ENCODE measurements at places on chromosomes 1 and 21.

DNA sequence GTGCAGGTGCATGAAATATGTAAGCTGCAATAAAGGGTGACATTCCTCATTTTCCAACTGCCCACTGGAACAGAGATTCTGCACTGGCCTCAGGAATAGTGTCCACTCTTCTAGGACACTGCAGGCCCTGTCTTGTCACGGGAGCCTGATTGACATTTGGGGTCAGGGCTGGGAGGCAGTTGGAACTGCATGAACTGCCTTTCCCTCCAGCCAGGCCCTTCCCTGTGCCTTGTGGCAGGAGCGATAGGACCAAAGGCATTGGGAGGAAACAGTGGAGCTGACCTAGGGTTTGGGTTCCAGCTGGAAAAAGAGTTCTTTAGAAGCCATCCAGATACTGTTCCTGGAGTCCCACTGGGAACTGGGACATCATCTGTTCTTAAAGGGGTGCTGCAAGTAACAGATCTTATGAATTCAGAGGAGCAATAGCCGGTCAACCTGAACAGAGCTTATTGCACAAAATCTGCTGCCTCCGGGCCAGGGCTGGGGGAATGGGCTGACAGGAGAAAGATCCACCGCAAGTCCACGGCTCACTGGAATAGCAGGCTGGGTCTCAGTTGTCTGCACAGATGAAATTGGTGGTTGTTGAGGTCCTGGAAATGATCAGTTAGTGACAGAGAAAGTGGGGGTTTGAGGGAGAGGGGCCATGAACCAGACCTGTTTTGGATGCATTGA, 451.7 kb downstream of the CAMTA1 start:
- no peak for DNase-seq

GRCh38 chr1:100414693-100415497, 62.6 kb downstream of the CDC14A start:
- no peak for DNase-seq

DNA sequence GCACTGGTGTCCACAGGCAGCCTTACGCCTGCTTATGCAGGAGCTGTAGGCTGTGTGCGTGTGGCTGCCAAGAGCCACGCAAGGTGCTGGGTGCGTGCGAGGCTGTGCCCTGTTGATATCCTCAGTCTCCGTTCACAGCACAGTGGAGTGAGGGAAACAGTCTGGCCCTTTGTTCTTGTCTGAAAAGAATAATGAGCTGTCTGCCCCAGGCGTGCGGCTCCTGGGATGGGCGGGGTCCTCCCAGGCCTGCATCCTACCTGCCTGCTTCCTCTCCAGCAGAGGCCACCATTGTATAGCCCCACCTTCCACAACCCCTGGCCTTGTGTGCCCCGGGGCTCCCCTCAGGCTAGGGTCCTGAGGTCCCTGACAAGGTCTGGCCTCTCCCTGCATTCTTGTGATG, 47.0 kb upstream of the KDM4A start:
- DNase-seq, result no peak

DNA sequence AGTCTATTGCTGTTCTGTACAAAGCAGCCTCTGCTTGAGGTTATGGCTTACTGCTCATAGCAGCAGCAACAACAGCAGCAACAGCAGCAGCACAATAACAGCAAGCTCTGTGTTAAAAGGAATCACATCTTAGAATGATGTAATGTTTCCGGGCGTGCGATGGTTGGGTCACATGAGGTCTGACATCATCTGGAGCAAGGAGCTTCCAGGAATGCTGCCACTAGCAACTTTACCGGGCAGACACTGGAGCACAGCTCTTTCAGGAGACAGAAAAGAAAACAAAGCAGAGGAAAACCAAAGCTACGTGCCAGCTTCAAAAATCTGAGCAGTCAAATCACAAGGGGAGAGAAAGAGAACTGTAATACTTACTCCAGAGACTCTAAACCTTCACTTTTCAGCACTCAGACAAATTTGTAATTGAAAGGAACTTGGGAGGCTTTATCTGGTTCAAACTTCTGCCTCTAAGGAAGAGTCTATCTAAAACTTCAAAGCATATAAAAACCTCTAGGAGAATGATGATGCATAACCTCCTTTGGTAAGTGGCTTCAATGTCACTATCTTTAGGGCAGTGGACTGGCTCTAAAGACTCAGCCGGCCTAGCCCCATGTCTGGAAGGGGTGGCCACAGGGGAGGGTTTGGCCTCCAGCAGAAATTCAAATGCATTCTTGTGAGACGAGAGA, 28.3 kb upstream of the RAB3GAP2 start:
- peak; percentile 80 for DNase-seq

GRCh38 chr1:10803971-10804820, 7.8 kb upstream of the CASZ1 start:
- no peak for DNase-seq

GRCh38 chr1:208269338-208269666, 25.1 kb upstream of the PLXNA2 start:
- DNase-seq, result no peak

- no peak for DNase-seq
Measured at GRCh38 chr1:33089457-33089856, 8.5 kb downstream of the AZIN2 start.

GRCh38 chr1:231690059-231690458, 63.5 kb downstream of the DISC1 start:
- DNase-seq, result no peak

DNA sequence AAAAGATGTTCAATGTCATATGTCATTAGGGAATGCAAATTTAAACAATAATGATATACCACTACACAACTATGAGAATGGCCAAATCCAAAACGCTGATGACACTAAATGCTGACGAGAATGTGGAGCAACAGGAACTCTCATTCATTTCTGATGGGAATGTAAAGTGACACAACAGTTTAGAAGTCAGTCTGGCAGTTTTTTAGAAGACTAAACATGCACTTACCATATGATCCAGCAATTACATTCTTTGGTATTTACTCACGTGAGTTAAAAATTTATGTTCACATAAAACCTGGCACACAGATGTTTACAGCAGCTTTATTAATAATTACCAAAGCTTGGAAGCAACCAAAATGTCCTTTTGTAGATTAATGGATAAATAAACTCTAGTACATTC, 110.4 kb upstream of the C1orf21 start:
- no peak for DNase-seq

- no peak for DNase-seq
Measured at GRCh38 chr1:186780076-186780475, 48.7 kb upstream of the PLA2G4A start.

DNA sequence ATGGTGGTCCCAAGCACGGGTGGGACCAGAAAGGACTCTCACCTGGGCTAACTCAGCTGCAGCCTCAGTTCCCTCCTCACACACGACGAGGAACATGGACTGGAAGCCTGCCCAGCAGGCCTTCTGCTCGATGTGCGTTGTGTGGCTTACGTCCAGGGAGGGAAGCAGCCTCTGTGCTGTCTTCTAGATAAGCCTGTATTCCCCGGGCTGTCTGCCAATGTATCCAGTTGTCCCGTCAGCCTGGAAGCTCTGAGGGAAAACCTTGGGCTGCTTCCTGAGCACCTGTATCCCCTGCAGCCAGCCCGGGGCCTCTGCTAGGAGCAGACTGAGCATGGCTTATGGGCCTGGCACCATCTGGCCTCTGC, 10.5 kb downstream of the PCSK9 start:
- DNase-seq, result no peak

DNA sequence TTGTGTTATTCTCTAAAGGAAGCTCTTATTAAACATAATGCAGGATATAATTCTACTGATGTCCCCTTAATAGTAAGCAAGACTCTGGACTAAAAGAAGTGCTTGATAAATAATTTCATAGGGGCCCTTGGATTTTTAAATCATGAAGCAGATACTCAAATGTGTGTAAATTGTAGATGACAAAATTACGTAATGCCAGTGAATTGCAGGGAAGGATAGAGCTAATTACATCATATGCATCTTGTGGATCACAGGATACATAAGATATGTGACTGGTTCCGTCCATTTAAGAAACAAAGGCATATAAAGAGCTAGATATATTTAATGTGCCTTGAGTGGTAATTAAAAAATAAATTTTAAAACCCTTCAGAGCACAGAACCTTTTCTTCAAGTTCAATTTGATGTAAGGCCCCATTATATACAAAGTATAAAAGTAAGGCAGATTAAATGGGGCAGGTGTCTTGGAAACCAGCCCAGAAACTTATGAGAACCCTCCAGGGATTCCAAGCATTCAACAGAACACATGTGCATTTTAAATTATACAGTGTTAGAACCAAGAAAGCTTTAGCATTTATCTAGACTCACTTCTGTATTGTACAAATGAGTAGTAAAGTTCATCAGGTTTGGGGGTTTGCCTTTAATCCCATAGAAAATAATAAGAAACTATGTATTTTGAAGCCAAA, 190.4 kb downstream of the NCAM2 start:
- no peak for DNase-seq

- DNase-seq, result no peak
Measured at GRCh38 chr21:38848187-38848609, 42.5 kb downstream of the ETS2 start.

DNA sequence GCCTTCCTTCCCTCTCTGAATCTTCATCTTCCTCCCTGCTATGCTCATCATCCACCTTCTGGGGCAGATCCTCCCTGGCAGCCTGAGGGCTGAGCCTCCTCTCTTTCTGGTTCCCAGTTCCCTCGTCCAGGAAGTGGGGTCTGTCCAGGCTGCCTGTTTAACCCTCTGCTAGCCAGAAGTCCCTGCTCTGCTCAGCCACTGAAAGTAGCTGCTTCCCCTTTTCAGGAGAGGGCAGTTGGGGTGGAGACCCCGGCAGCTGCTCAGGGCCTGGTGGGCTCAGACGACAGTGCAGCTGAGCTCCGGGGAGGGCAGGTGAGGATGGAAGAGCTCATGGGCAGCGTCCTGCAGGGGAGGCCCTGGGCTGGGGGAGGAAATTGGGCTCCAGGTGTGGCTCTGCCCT, 43.1 kb upstream of the ETV3 start:
- DNase-seq, result no peak

GRCh38 chr1:24963099-24963872, 33.2 kb upstream of the RUNX3 start:
- no peak for DNase-seq

- no peak for DNase-seq
Measured at GRCh38 chr1:87718241-87718950, 389.7 kb downstream of the LMO4 start.

- DNase-seq, result no peak
Measured at GRCh38 chr1:31507676-31508530, 68.4 kb upstream of the TINAGL1 start.

- DNase-seq, result no peak
Measured at GRCh38 chr1:61124078-61124477, 41.7 kb downstream of the NFIA start.

GRCh38 chr1:75791022-75791421, 5.0 kb downstream of the RABGGTB start:
- DNase-seq, result no peak

DNA sequence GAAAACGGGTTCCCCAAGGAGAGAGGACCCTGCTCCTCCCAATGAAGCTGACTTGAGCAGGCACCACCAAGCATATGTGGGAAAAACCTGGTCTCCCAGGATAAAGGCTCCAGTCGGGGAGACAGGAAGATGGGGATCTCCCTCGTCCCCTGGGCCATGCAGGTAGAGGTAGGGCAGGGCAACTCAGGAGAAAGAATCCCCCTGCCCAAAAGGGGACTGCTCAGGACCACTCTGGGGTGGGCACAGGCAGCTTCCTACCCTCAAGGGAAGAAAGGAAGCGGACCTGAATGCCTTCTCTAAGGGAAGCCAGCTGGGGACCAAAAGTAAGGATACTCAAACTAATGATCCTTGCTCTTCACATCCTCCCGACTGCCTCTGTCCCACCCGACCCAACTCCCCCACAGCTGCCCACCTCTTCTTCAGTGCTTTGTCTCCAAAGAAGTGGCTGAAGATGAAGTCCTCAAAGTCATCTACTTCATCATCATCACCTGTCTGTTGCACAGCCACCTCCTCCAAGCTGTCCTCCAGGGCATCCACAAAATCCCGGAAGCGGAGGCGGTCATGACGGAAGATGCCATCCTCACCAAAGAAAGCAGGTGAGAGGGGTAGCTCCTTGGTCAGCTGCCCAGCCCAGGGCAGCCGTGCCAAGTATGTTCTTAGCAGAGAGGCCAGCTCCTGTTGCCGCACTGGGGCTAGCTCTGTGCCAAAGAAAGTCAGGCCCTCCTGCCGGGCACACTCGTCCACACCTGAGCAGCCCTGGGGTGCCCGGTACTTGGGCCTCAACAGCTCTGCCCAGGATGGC, 8.8 kb upstream of the PMVK start:
- no peak for DNase-seq

GRCh38 chr1:58812468-58812867, 28.6 kb upstream of the JUN start:
- DNase-seq, result no peak

GRCh38 chr1:154791292-154792166, 78.6 kb downstream of the KCNN3 start:
- DNase-seq, result no peak

GRCh38 chr1:59083946-59084865, 212.7 kb upstream of the FGGY start:
- no peak for DNase-seq

DNA sequence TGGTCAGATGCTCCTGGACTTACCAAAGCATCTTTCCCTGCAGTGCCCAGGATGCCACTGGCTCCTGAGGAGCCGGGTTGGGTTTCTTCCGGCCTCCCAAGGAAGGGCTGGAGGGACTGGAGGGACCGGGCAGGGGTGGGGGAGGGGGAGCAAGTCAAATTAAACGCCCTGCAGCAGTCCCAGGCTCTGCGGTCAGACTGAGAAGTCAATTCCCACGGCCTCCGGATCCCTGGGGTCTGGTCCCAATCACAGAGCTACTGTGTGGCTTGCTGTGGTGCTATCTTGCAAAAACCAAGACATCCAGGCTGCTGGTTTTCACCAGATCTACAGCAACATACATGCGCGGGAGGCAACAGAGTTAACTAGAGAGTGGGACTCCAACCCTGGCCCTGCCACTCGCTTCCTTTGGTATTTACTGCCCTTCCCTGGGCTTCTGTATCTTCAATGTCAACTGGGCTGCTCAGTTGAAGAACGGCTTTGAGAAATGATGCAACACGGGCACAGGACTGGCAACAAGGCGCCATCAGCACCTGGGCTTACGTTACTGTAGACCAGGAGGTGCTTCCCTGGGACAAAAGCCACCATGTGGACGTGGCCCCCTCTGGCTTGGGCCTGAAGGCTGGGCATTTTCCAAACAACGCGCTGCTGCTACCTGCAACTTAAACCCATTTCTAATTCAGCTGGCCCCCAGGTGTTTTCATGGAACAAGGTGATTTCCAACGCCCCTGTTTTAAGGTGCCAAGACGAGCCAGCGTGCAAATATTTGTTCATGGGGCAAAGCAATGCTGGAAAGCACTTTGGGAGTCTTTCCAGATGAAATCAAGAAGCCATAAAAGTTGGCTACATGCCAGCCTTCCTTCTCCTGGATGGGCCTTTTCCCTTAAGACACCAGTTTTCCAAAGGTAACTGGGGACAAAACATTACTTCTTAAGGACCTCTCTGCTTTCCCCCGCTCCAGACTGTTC, 11.5 kb downstream of the RCC2 start:
- DNase-seq, result no peak

DNA sequence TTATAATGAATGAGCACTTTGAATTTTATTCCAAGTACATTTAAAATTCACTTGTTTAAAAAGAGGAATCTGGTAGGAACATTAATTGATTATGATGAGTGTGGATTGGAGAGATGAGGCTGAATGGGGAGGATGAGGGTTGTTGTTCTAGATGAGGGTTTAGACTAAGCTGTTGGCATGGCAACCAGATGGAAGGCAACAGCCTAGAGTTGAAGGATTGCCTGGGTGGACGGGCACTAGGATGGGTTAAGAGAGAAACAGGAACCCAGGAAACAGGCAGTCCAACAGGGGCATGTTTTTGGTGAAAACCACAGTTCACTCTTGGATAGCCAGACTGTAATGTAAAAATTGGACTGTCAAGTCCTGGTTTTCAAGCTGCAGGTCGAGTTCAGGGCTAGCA, 125.5 kb downstream of the CHRM3 start:
- DNase-seq, result no peak

Data from AG08396 (cell line).